ENCODE measurements at places on chromosomes 4 and X.

GRCh38 chrX:82161195-82161594 lies 959.3 kb downstream of the SH3BGRL start:
- no peak for DNase-seq

GRCh38 chr4:142040043-142040442 lies 403.7 kb downstream of the IL15 start:
- no peak for DNase-seq

- DNase-seq, result no peak
Measured at GRCh38 chrX:111567542-111568255, 56.3 kb downstream of the SERTM2 start.

- DNase-seq, result no peak
Measured at GRCh38 chrX:20265726-20266681, 705 bp downstream of the RPS6KA3 start.

- DNase-seq, result no peak
Measured at GRCh38 chrX:2507196-2507595, 6.4 kb upstream of the DHRSX start.

- DNase-seq, result no peak
Measured at GRCh38 chr4:113825272-113825671, 63.7 kb upstream of the CAMK2D start.

GRCh38 chrX:110381216-110381615 lies 22.6 kb downstream of the RTL9 start:
- no peak for DNase-seq

All from bronchial epithelial cell (primary cell).